ENCODE measurements at places on chromosomes 3 and 15.

GRCh38 chr15:101024073-101024695 lies 105.0 kb downstream of the LRRK1 start:
- DNase-seq = no peak

DNA sequence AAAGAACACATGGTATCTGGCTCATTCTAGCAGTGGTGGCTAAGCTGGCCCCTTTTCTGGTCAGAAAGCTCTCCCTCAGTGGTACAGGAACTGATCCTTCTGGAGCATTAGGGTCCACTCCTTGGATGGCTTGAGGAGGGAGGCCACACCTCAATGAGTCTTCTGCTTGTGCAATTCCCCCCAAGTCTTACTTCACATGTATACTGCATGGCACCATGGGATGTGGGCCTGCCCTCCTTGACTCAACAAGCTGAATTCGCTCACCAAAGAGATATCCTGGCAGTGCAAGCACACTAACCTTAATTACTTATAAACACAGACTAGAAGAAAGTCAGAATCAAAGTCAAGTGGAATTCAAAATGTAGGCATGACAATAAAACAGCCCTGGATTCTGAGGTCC lies 133.8 kb upstream of the SLC2A2 start:
- no peak for DNase-seq

DNA sequence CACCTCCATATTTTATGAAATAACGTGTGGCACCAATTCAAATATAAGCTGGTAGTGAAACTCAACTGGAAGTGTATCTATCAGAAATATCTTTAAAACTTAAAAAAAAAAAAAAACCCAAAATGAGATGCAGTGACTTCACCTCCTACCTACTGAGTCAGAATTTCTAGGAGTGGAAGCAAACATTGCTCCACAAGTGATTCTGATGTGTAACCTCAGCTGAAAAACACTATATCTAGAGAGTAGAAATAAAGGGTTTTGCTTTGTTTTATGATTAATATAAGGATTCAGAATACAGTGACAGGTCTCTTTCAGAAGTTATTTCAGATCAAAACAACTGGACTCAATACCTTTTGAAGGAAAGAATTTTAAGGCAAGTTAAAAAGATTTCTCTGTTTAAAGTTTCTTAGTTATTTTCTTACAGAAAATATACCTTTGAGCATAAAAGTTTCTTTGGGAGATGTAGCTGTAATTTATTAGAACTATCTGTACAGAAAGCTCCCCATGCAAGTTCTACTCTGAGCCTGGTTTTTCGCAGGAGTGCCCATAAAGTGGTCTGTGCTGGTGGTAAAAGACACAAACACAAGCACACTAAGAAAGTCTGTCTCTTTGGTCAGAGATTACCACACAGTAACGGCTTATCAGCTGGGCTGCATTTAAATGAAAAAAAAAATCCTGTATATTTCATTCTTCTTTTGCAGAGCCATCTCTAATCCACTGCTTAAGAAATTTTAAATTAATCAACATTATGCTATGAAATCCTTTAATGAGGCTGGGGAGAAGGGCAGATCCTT lies 59.9 kb upstream of the PPIB start:
- DNase-seq = no peak

- peak; percentile 39 for DNase-seq
Measured at GRCh38 chr15:101169495-101170071, 82.3 kb downstream of the CHSY1 start.

DNA sequence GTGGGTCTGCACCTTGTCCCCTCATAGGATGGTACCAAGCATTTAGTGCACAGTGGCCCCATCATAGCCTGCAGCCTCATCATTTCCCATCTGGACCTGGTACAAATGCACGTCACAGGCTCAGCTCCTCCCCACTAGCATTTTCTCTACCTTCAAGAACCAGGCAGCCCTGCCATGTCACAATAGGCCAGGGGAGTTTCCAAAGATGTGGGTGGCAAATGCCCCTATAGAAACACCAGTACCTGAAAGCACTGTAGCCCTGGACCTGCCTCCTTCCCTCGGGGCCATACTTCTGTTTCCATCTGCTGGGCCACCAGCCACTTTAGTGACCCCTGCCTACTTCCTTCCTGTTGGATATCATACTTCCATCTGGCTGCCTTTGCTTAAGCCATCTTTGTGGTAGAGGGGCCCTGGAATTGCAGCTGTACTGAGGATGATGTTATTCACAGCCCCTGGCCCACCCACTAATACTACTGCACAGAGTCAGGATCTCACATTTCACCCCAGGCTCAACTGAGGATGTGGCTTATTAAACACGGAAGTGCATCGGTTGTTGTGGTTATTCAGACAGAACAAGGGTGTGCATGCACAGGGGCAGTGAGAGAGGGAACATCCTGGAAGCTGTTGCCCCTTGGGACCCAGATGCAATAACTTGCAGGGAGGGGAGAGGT lies 3.8 kb downstream of the TCTA start:
- DNase-seq = no peak

- peak; percentile 26 for DNase-seq
Measured at GRCh38 chr3:123706871-123707270, 122.0 kb upstream of the HACD2 start.

GRCh38 chr15:81523867-81524266 lies 149.9 kb upstream of the TMC3 start:
- no peak for DNase-seq

DNA sequence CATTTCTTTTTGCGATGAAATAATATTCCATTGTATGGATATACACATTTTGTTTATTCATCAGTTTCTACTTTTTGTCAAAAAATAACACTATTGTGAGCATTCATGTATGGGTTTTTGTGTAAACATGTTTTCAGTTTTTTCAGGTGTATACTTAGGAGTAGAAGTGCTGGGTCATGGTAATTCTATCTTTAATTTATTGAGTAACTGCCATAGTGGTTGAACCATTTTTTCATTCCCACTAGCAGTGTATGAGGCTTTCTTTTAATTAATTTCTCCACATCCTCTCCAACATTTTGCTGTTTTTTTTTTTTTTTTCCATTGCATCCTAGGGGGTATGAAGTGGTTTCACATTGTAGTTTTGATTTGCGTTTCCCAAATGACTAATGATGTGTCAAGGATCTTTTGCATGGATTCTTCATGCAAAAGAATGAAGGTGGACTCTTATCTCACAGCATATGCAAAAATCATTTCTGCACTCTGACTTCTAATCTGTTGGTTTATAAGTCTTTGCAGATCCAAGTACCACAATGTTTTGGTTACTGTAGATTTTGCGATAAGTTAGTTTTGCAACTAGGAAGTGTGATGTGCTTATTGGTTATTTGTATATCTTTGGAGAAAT lies 12.6 kb downstream of the ATP2C1 start:
- peak; percentile 57 for DNase-seq

GRCh38 chr3:128825117-128825725 lies 54.2 kb upstream of the ACAD9 start:
- no peak for DNase-seq

DNA sequence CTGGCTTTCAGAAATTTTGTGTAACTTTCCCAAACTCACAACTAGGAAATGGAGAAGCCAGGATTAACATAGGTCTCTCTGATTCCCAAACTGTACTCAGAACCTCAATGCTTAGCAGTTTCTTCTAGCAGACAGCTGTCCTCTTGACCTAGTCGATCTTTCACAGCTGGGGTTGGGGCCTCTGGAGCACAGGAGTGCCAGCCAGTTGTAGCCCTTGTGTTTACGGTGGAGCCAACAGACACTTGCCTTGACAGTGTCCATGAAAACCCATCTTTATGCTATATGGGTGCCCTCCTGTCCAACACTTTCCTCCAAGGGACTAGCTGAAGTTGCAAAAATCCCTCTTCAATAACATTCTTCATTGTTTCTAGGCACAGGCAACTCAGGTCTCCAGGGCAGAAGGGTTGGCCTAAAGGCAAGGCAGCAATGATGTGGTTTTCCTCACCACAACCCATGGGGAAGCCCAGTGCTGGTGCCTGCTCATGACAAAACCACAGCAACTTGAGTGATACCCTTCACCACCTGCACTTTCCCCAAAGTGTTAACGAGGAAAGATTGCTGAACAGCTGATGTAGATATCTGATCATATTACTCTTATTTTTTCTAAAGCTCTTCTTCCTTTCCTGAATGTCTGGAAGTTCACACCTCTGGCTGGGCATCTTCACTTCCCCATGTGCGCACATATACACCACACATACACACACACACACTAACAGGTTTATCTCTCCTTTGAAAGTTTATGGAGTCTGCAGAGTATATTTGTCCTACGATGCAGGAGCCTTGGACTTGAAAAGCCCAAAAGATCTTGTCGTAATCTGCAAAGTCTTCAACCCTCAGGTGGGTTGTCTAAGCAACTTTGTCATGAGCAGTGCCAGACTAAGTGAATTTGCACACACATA lies 11.0 kb upstream of the KNG1 start:
- DNase-seq = no peak

DNA sequence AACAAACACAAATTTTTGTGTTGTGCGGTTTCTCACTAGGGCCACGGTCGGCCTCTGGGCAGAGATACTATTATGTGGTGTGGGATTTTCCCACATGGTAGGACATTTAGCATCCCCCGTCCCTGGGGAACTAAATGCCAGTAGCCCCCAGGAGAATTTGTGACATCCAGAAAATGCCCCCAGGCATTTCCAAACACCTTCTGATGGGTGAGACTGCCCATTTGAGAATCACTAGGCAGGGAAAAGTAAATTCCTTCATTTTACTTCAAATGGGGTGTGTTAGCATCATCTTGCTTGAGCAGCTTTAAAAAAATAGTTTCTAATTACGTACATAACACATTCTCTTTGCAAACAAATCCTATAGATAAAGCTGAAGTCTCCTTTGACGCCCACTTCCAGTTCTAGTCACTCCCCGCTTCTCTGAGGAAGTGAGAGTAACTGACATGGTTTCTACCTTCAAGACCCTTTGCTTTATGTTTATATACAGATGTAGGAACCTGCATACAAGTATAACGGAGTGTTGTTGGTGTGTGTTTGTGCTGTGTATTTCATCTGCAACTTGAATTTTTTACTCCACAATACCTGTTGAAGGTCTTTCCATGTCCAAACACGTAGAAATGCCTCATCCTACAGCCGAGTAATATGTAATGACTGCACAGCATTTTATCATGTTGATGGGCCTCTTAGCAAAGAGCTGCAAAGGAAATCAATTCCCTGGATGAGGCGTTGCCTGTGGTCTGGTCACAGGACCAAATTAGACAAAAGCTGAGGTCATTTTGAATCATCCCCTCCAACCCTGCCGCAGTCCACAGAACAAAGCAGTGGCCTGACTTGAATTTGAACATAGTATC lies 31.4 kb upstream of the ZBTB38 start:
- peak; percentile 72 for DNase-seq

- peak; percentile 40 for DNase-seq
Measured at GRCh38 chr3:197308591-197308990, 10.2 kb upstream of the DLG1 start.

DNA sequence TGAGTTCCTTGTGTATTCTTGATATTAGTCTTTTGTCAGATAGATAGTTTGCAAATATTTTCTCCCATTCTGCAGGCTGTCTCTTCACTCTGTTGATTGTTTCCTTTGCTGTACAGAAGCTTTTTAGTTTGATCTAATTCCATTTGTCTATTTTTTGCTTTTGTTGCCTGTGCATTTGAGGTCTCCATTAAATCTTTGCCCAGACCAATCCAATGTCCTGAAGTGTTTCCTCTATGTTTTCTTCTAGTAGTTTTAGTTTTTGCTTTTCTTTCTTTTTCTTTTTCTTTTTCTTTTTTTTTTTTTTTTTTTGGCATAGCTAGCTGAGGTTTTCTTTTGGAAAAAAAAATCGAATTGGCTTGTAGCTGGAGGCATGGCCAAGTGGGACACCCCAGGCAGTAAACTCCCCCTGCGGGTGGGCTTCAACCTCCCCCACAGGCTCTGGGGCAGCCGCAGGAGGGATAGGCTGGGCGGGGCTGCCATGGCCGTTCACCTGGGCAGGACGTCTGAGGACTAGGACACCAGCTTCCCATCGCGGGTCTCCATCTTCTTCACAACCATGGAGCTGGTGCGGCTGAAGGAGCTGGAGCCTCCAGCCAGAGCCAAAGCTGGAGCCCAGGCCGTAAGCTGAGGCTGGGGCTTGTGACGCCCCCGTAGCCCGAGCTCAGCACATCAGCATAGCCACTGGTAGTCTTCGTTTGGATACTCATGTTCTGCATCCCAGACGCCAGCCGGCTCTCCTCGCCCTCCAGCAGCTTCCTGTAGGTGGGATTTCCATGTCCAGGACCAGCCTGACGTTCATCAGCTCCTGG lies 16.2 kb upstream of the PSTPIP1 start:
- DNase-seq = no peak

- DNase-seq = no peak
Measured at GRCh38 chr3:78881501-78881900, 886.3 kb downstream of the ROBO1 start.

DNA sequence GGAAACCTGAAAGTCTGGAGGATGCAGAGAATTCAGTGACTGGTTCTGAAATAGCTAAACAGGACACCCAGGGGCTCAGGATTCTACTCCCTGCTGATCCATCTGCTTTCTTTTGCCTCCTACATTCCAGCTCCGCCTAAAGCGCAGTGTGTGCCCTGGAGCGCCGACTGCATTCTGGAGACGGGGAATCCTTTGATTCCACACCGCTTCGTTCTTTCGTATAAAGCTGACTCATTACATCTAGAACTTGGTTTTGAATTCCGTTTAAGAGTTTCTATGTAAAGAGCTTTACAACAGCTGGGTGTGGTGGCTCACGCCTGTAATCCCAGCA lies 61.8 kb downstream of the SENP2 start:
- DNase-seq = no peak

- DNase-seq = no peak
Measured at GRCh38 chr15:75037685-75038084, 14.3 kb downstream of the PPCDC start.

- peak; percentile 52 for DNase-seq
Measured at GRCh38 chr3:71702131-71703024, 22.8 kb downstream of the EIF4E3 start.

GRCh38 chr15:48850648-48851047 lies 27.3 kb upstream of the EID1 start:
- no peak for DNase-seq

GRCh38 chr3:53003320-53003719 lies 42.6 kb downstream of the SFMBT1 start:
- no peak for DNase-seq

All from PC-3 (cell line).